ENCODE measurements at places on chromosomes 3 and 15.

DNA sequence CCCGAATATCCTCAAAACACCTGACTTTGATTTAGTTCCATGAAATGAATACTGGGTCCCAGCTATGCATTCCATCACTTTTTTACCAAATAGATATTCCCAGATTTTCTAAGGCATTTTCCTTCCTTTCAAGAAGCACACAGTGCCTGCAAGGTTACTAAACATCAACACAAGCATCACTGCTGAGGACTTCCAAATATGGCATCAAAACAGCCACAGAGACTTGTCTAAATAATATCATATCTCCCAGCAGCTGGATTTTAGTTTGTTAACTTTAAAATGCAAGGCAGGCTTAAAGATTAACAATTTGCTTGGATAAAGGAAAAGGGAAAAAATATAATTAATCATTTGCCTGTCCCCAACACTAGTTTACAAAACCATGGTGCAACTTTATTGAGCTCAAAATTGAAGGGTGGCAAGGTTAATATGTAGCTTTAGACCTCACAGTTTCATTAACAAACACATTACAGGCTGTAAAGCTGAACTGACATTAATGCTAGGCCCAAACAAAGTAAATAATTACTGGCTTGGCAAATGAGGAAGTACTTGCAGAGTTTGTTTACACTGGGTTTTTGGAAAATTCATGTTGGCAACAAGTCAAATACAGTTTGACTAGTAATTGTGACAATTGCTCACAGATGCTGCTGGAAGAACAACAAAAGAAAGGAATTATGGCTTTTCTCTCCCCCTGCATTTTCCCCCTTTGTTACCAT, 401.7 kb upstream of the CDIN1 start:
- no peak for DNase-seq

DNA sequence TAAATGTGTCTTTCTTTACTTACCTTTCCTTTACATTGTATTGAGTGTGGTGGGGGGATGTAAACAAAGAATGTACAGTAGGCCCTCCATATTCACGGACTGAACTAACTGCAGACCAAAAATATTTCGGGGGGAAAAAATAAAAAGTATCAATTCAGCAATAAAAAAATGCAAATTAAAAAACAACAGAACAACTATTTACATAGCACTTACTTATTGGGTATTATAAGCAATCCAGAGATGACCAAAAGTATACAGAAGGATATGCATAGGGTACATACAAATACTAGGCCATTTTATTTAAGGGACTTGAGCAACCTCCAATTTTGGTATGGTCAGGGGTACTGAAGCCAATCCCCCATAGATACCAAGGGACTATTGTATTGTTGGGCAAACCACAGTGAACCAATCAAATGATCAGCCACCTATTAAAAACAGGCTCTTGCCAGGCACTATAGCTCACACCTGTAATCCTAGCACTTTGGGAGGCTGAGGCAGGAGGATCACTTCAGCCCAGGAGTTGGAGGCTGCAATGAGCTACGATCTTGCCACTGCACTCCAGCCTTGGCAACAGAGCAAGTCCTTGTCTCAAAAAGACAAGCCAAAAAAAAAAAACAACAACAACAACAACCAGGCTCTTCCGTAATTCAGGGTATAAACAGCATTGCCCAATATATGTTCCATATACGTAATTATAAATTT, 1.8 kb downstream of the VPS13C start:
- no peak for DNase-seq

- DNase-seq: no peak
Observed at GRCh38 chr3:139764069-139764905, 86.5 kb upstream of the NMNAT3 start.

DNA sequence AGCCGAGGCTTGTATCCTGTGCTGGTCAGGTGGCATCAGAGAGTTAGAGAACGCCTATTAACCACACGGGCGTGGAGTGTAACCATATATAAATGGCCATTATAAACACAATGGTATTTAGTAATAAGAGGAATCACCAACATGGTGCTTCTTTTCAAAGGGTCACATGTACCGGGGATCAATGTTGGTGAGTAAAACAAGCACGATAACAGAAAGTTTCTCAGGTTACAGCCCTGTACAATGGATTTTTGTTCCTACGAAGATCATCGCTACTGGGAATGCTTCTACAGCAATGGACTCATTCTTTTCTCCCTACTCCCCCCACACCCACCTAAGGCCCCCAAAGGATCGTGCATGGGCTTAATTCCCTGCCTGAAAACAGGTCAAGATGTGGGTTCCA, 42.5 kb downstream of the MEIS2 start:
- DNase-seq: no peak

- DNase-seq: no peak
Observed at GRCh38 chr3:176469694-176470205, 727.5 kb downstream of the TBL1XR1 start.

DNA sequence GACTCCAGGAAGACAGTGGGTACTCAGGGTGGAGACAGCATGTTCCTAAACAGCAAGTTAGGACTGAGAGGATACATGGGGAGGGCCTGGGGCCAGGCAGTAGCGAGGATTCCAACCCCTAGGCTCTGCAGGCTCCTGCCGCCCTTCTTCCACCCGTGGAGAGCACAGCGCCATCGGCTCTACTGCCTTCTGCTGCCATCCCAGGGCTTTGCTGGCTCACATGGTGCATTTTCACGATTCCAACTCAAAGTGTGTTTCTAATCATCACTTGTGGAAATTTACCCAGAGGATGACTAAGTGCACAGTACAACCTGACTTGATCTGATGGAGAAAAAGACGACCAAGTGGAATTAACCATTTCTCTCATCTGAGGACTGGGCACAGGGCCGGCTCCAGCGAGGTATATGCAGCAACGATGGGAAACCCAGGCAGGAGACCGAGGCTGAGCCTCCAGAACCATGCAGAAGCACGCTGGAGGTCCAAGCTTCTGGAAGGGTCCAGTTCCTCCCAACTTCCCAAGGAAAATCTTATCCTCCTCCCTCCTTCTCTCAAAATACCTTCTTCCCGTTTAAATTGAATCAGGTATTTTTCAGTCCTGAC, 104.6 kb downstream of the LRIG1 start:
- no peak for DNase-seq

DNA sequence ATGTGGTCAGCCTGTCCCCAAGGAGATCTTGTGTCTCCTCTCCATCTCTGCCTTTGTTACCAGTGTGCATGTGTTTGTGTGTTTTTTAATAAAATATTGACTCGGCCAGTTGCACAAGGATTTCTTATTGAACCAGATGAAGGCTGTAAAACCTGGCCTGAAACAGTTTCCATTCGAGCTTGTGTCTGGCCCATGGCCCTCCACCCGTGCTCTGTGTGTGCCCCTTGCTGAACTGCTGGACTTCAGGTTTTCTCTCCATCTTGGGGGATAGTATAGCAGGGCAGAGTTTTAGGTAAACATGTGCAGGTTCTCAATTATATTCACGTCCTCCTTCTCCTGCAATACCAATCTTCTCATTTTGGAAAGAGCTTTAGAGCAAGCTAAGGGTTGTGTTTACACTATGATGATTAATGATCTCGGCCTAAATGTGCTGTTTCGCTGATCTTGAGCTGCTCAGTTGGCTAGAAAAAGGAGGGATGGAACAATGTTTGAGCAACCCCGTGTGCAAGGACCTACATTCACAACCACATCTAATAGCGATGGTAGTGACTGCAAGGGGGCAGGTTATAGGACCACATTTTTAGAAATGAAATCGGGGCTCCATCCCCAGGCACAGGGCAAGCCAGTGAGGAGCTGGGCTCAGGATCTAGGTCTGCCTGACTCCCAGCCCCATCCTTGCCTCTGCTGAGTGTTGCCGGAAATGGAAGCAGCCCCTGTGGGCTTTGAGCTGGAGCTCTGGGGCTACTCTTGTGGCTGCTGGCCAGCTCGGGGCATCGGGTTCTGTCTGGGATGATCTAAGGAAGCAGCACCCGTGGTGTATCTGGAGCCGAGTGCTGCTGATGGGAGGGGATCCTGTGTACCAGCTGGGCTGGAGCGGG, 47.7 kb downstream of the CMTM6 start:
- DNase-seq: no peak

GRCh38 chr3:142022381-142022780, 127.0 kb downstream of the TFDP2 start:
- no peak for DNase-seq

DNA sequence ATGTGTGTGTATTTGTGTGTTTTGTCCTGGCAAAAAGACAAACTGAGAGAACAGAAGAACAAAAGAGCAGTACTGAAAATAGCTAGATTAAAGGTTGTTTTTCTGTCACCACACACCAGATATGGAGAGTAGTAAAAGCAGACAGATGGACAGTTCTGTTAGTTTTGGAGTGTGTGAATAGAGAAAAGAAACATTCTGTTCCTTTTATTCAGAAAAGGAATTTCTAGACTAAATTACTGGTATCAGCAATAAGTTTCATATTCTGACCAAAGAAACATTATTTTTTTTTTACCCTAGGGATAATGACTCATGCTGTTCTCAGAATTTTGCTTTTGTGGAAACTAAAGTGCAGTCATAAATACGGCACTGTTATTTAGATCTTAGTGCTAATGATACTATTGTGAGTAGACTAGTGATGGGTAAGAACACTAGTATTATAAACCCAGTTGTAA, 32.9 kb downstream of the PIK3CA start:
- no peak for DNase-seq

- no peak for DNase-seq
Observed at GRCh38 chr3:39808467-39809180, 785 bp upstream of the MYRIP start.

DNA sequence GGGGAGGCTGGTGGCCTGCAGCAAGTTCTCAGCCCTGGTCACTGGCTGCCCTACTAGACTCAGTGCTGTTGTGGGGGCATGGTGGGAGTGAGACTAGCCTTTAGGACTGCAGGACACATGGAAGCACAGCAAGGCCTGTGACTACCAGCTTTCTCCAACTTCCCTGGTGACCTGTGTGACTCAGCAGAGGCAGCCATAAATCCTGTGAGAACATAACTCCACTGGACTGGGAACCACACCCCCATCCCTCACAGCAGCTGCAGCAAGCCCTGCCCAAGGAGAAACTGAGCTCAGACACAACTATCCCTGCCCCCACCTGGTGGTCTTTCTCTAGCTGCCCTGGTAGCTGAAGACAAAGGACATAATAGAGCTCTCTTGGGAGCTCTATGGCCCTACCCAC, 111.3 kb downstream of the DCLK3 start:
- no peak for DNase-seq

GRCh38 chr15:90885432-90886290, 1.4 kb downstream of the FES start:
- peak; percentile 82 for DNase-seq

DNA sequence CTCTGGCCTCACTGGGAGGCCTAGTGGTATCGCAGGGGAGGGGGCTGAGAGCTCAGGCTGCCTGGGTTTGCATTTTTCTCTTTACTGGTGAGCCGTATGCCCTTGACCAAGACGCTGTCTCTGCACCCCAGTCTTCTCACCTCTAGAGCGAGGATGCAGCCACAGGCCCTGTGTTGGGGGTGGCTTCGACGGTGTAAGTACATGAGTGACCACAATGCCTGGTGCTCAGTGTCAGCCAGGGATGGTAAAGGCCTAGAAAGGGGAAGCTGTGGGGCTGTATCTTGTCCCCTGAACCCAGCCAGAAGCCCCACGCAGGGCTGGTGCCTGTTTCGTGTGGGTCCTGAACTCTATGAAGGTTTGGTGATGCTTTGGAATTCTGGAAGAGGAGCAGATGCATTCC, 19.8 kb downstream of the SYNM start:
- no peak for DNase-seq

- no peak for DNase-seq
Observed at GRCh38 chr3:79729096-79729495, 38.7 kb downstream of the ROBO1 start.

DNA sequence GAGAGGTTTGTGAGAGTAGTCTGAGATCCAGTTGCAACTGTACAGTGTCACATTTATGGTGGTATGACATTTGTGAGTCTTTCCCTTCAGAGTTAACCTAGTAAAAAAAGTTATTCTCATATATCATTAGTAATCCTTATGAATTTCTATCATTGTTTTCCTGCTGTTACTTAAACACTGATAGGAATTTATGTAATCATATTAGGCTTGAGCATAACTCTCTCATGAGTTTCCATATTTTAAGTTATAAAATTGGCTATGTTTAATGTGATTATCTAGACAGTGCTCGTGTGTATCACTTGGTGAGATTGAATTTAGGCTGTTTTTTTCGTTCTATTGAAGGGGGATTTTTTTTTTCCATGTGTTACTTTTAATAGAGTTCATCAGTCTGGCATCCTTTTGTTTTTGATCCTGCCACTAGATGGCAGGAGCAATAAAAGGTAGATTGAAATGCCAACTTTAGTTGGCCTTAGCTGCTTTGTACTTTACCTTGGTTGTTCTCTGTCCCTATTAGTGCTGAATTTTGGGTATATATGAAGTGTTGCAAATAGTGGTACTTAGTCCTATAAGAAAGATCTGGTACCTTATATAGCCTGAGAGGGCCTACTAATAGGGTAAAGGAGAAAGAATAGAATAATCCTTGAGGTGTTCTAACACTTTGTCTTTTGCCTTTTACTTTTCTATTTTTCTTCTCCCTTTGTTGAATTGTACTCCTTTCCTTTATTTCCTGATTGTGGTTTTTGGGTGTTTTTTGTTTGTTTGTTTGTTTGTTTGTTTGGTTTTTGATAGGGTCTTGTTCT, 17.9 kb downstream of the STT3B start:
- no peak for DNase-seq

DNA sequence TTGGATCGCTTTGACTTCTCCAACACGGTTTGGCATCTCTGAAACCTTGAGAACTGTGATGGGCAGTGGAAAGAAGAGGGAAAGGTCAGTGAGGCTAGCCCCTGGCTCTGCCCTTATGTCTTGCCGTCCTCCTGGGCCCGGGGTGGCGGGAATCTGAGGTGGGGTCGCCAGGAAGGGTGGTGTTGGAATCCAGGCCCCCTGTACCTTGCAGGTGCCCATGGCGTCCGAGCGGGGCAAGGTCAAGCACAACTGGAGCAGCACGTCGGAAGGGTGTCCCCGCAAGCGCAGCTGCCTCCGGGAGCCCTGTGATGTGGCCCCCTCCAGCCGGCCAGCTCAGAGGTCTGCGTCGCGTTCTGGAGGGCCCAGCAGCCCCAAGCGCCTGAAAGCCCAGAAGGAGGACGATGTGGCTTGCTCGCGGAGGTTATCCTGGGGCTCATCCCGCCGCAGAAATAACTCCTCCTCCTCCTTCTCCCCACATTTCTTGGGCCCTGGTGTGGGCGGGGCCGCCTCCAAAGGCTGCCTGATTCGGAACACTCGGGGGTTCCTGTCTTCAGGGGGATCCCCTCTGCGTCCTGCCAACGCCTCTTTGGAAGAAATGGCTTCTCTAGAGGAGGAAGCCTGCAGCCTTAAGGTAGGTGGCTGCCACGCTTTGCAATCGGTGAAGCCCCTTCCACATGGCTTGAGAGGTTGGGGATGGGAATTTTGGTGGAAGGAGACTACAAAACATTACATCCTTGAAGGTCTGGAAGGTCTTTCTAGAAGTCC, 907 bp downstream of the TATDN2 start:
- peak; percentile 33 for DNase-seq

DNA sequence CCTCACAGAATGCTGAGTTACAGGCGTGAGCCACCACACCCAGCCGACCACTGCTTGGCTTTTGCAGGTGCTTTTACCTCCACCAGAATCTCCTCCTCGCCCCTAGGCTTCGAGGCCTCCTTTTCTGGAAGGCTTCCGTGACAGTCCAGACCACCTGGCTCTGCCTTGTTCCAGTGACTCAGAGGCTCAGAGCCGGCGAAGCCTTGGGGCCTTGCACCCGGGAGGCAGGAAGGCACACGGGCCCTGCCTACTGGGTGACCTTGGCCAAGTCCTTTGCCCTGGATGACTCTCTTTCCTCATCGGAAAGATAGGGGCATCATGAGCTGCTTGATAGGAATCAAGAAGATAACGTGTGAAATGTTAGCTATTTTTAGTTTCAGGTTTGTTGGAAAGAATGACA, 31.3 kb upstream of the FURIN start:
- DNase-seq: no peak

GRCh38 chr15:99169769-99170311, 65.0 kb downstream of the SYNM start:
- no peak for DNase-seq

All from activated gamma-delta T cell treated with Interleukin-2 at 50 U/mL for 16 hours (primary cell).